ENCODE measurements at places on chromosomes 3 and 15.

GRCh38 chr15:47719730-47720129 is 2.4 kb downstream of the SEMA6D start:
- DNase-seq: no peak

GRCh38 chr3:139263798-139264197 is 80.0 kb upstream of the MRPS22 start:
- DNase-seq: no peak

GRCh38 chr15:38479266-38479665 is 25.3 kb downstream of the FAM98B start:
- DNase-seq: no peak

DNA sequence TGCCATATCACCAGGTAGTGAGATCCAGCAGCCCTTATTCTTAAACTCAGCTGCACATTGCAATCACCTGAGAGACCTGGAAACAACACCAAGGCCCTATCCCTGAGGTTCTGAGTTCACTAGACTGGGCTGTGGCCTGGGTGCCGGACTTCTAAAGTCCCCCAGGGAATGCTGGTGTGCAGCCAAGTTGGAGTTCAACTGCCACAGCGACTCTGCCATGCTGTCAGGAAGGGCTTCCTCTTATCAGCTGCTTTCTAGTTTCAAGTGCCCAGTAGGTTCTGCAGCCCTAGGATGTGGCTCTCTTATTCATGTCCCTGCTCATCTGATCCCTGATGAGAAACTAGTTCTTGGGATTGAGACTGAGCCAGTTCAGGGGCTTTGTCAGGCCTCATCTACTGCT is 47.8 kb downstream of the ACAA1 start:
- no peak for DNase-seq

GRCh38 chr3:123536153-123536895 is 48.5 kb downstream of the HACD2 start:
- no peak for DNase-seq

DNA sequence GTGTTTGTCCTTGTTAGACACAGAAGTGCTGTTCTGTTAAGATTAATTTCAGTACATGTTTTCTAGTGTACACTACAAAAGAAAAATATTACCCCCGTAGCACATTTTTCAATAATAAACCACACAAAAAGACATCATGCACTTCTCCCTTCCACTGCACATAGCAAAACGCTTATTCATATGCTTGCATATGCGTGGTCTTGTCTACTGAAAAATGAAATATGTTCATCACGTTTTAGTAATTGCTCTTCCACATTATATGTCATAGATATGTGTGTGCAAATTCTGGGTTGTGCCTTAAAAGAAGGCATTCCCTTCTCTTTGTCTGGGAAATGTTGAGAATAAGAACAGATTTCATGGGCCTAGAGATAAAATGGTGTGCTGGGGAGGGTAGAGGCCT is 353.9 kb downstream of the NSUN3 start:
- no peak for DNase-seq

- no peak for DNase-seq
These were observed 151.9 kb downstream of the FAM43A start for GRCh38 chr3:194837457-194838127.

DNA sequence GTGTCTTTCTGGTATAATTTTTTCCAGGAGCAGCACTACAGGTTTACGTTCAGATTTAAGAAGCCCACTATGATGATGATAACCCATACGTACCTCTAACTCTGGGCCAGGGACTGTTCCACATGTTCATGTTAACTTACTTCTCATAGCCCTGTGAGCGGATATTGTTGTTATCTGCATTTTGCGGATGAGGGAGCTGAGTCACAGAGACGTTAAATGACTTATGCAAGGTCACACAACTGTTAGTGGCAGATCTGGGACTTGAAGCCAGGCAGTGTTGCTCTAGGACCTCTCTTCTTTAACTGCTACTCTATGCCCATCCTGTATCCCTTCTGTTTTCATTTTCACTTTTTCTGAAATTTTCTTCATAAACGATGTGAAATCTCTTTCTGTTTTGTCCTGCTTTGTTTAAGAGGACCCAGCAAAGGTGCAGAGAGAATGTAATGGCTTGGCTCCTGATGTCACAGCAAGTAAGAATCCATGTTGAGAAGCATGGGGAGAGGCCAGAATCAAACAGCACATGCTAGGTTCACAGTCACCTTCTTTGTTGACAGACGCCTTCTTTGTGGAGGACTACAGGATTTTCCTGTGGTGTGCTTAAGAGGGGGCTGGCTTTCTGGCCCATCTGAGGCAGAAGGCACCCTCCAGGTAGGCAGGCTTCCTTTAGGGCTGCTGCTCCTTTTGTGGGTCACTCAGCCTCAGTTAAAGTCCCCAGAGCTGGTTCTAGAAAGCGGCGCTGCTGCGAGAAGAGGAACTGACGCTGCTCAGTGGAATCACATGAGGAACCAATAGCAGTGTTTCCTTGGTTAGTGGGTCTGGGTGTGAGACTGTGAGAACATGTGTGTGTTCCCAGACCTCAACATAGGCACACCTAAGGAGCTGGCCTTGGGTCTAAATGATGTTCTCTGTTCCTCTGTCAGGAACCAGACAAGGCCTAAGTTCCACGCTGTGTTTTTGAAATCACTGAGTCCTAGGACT is 121.6 kb downstream of the TMEM108 start:
- DNase-seq: no peak

DNA sequence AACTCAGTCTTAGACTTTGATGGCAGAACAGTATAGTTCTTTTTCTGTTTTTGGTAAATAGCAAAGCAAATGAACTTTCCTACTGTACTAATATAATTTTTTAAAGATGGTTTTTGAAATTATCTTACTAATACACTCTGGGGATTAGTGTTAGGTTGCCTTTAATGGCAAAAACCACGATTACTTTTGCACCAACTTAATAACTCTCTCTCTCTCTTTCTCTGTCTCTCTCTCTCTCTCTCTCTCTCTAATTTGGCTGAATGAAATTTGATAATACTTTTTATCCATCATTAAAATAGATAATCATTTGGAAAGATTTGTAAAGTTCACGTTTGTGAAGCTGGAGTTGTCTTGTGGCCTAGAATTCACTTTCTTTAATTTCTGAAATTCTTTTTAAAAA is 257.8 kb downstream of the LPP start:
- DNase-seq: no peak

GRCh38 chr3:62554264-62554799 is 181.0 kb upstream of the FEZF2 start:
- no peak for DNase-seq

- DNase-seq: no peak
These were observed 21.9 kb downstream of the AKAP13 start for GRCh38 chr15:85402195-85402881.

DNA sequence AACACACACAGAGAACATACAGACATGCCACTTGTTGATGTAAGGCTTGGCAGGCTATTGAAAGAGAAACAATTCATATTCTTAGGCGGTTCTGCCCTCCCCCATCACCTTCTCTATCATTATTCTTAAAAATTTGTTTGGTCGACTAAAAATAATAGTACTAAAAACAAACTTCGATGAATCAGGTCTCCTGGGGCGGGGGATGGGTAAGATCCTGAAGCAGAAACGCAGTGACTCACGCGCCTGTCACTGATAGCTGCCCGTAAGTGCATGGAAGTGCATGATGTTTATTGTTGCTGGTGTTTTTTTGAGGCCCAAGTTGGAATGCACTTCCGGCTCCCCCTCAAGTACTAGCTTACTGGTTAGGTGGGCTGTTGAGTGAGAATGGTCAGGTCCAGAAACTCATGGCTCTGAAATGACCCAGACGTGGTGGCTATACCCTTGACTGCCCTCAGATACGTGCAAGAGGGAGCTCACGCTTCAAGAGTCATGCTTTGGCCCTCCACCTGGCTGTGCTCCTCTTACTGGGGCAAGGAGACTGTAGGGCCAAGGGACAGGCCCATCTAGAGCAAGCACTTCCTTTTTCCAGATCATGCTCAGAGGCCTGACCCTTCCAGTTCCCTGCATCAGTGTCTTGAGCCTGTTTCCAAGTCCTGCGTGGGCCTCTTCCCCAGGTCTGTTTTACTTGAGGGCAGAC is 10.9 kb downstream of the SMAD3 start:
- no peak for DNase-seq

DNA sequence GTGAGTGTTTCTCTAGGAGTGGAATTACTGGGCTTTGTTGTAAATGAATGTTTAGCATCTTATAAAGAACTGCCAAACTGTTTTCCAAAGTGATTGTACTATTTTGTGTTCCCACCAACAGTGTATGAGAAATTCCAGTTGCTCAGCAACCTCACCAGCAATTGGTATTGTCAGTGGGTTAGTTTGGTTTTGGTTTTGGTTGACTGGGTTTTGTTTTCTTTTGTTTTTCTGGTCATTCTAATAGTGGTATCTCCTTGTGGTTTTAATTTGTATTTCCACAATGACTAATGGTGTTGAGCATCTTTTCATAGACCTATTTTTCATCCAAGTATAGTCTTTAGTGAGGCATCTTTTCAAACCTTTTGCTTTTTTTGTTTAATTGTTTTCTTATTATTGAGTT is 27.1 kb downstream of the FILIP1L start:
- DNase-seq: no peak

DNA sequence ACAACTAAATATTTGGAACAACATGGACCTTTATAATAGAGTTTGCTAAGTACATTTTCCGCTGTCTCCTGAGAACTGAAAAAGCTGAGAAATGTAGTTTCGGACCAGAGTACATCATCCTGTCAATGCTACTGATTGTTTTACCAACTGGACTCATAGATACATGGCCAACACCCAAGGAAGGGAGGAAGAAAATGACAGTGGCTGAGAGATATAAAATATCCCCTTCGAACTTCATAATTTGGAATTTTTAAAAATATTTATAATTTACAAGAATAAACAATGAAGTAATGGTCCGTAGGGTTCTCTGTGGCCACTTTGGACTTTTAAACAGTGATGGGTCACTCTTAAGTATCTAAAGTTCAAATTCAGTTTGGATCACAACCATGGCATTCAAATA is 1042.7 kb downstream of the MCTP2 start:
- DNase-seq: no peak

DNA sequence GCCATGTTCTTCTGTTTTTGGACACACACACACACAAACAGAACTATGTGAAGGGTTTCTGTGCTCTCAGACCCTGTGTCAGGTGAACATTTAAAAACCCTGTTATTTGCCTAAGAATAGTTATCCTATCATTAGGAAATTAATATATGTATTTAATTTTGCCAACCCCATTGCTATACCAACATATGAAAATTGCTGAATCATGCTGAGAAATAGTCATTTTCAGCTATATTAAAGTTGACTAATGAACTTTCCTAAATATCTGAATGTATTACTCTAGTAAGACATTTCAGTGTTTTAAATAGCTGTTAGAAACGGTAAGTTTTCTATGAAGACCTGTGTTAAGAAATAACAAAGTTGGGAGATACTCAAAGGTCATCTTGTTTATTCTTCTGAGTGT is 596.9 kb upstream of the GRM7 start:
- DNase-seq: no peak
